ENCODE measurements at places on chromosomes 5 and 9.

- DNase-seq = no peak
Measured at GRCh38 chr9:83698976-83699585, 8.7 kb downstream of the UBQLN1 start.

DNA sequence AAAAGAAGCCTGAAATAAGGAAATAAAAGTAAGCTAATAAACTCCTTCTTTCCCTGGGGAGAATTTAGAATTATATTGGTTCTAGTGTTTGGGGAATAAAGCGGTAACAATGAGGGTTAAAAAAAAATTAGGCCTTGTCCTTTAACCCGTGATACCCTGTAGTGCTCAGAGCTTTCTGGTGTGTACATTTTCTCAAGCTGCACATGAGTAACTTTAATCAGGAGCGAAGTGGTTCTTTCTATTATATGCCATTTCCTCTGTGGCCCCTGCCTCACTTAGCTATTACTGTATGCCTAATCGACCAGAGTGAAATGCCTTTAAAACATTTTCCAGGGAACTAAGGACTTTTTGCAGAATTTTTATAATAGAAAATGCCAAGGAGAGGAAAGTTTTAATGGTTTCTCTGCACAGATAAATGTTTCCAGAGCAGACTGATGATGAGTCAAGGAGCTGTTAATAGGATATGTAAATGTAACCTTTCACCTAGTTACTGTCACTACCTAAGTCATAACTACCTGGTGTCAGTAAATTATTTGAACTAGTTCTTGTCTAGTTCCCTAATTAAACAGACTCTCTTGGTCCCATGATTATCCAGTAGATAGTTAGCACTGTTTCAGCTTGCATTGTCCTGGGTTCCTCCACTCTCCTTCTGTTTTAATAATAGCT, 7.6 kb downstream of the PAM start:
- peak; percentile 7 for DNase-seq

DNA sequence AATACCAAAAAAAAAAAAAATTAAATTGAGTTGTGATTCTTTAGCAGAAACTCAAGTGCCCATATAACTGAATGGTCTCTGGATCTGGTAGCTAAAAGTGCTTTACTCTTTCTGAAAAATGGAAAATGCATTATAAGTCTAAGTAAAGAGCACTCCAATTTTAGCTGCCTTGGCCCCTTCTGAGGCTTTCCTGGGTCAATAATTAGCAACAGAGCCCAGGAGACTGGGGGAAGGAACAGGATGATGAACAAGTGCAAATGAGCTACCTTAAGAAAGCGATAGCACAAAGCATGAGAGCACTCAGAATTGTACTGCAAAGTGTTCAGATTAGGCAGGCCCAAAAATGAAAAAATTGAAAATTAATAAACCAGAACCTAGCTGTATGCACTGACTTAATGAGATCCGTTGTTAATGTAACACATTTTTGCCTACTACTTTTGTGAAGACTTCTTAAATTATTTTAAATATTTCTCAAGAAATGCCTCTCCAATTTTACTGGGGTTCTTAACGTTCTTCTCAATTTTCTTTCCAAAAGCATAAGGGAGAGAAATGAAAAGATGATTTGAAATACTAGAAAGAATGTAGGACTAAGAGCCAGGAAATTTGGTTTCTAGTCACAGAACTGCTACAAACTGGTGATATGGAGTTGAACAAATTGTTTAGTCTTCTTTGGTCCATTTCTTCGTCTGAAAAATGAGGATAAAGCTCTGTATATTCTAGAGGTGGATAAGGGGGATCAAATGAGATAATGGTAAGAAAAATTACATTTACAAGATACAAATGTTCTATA, 566.1 kb downstream of the PDE4D start:
- no peak for DNase-seq

DNA sequence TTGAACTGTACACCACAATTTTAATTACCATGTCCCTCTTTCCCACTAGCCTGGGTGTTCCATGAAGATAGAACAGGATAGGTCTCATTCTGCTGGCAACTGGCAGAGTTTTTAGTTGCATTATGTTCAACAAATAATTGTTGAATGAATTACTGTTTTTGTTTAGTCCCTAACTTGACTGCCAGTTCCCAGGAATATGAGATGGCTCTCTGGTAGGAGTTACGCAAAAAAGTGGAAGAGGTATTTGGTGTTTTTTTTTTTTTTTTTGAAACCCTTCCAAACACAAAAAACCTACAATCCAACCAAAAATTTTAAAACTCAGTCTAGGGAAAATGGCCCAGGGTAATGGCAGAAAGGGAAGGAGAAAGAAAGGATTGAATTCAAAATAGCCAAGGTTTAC, 153.6 kb downstream of the GNAQ start:
- DNase-seq = no peak

GRCh38 chr9:26158631-26159150, 480.4 kb upstream of the TUSC1 start:
- DNase-seq = no peak

- no peak for DNase-seq
Measured at GRCh38 chr5:67092535-67092934, 104.1 kb downstream of the CD180 start.

DNA sequence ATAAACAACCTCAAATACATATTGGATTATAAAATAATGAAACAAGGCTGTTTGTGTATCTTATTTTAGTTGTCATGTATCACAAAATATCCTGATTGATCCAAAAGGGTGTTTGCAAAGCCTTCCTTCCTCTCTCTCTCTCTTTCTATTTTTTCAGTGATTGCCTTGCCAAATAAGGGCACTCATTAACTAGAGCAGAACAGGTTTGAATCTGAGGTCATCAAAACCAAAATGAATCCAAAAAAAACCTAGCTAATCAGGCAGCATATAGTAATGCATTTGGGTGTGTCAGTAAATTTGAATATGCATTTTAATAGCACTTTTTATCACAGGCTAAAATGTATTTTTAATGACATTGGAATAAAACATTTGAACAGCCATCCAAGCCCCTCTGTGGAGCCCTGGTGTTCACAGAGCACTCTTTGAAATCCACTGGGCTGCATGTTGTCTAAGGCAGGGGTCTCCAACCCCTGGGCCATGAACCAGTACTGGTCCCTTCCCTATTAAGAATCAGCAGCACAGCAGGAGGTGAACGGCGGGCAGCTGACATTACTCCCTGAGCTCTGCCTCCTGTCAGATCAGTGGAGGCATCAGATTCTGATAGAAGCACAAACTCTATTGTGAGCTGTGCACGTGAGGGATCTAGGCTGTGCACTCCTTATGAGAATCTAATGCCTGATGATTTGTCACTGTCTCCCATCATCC, 171.8 kb upstream of the RAI14 start:
- no peak for DNase-seq

Measured in fibroblast of skin of right biceps (primary cell).